ENCODE measurements at places on chromosomes 7 and 10. TPM values are rescaled to one million over a fixed set of nuclear protein-coding genes. Genes with fewer than 3 reads are reported as not detected.

The SRRM3 gene
- 2.3 TPM for total RNA-seq

The GPR26 gene
- not detected for total RNA-seq

DNA sequence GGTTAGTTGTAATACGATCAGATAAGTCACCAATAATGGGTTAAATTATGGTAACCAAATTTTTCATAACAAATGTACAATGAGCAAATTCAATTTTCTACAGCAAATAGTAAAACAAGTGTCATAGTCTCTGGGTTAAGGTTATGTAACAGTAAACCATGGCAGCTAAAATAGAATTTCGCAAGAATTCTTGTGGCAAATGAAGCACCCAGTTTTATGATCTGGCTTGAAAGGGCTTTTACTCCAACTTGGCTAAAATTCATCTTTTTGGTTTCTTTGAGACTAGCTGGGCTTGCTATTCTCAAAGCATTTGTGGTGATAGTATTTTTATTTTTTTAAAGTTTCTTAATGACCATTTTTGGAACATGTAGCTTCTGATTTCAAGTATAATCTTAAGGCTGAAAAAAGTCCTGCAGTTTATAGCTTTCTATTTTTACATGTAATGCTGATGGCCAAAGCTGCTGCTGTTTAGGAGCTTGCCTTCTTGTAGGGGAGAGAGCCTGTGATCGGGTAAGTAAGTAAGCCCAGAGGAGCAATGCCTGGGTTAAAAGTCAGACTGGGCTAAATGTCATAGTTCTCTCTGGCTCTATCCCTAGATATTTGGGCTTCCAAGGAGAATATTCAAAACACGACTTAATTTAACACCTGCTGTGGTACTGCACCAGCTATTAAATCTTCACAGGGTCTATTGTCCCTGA, 55.5 kb upstream of the SYPL1 start:
- no peak for DNase-seq

DNA sequence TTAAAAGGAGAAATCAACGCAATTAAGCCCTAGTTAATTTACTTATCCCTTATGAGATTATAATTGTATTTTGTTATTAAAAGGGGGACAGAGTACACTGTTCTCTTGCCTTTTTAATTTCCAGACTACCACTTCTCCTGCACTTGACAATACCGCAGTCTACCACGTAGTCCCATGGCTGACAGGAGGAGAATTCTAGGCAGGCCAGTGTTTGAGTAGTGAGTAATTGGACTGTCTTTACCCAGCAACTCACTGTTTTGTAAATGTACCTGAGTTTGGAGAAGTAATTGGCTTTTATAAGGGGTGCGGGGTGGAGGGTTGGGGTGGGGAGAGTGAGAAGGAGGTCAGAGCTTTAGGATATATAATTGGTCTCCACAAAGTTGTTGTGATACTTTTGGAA, 85.4 kb downstream of the CFTR start:
- DNase-seq, result no peak

The PLXDC2 gene
- 48.7 TPM for total RNA-seq

GRCh38 chr10:49408519-49409306, 12.8 kb upstream of the DRGX start:
- DNase-seq, result no peak

The ERVW-1 gene
- not detected for total RNA-seq

The SMO gene
- total RNA-seq, result 12.5 TPM

DNA sequence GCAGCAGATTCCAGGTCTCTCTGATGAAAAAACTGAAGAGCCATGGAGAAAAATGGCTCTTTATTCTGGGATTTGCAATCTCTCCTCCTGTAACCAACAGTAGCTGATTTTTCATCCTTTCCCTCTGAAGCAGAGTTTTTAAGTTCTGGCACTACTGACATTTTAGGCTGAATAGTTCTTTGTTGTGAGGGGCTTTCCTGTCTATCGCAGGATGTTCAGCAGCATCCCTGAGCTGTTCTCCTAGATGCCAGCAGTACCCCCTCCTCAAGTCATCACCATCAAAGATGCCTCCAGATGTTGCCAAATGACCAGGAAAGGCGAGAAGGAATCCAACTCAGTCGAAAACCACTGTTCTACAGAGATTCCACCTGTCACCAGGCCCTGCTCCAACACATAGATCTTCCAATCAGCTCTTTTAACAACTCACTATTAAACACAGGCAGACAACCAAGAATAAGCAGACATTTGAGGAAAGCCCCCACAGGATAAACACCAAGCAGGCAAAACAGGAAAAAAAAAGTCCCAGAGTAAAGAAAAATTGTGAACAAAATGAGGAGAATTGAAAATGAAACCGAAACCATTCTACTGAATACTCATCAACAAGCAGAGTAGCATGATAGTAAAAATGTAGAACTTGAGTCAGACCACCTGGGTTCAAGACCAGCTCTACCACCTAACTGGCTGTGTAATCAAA, 124.8 kb downstream of the MPP7 start:
- no peak for DNase-seq

The NXPH1 gene
- total RNA-seq, result not detected

DNA sequence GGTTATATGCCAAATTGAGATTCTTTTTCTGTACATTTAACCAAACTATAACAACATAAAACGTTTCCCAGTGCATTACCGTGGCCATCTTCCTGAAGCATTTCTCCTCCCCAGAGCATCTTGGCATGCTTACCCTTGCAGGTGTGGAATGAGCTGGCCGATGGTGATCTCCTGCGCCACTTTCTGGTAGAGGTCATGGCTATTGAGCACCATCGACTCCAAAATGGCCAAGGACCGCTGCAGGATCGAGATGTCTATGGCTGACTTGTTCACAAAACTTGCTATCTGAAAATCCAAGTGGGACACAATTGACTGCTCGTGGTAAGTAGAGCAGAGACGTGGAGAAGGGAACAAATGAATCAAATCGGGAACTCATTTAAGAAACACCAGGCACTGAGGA, 223.9 kb downstream of the ELMO1 start:
- no peak for DNase-seq

DNA sequence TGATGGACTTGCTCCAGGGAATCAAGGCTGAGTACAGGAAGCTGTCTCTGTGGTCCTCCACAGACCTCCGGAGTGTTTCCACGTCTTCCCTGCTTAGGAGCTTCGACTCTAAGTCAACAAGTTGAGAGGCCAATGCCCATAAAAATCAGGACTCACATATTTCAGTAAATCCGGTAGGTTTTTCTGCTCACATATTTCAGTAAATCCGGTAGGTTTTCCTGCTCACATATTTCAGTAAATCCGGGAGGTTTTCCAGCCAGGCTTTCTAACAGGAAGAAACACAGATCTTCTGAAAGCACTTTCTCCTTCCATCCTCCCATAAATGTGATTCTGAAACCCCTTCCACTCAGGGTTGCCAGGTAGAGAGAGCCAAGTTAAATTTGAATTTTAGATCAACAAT, 340.1 kb upstream of the SHH start:
- DNase-seq, result no peak

DNA sequence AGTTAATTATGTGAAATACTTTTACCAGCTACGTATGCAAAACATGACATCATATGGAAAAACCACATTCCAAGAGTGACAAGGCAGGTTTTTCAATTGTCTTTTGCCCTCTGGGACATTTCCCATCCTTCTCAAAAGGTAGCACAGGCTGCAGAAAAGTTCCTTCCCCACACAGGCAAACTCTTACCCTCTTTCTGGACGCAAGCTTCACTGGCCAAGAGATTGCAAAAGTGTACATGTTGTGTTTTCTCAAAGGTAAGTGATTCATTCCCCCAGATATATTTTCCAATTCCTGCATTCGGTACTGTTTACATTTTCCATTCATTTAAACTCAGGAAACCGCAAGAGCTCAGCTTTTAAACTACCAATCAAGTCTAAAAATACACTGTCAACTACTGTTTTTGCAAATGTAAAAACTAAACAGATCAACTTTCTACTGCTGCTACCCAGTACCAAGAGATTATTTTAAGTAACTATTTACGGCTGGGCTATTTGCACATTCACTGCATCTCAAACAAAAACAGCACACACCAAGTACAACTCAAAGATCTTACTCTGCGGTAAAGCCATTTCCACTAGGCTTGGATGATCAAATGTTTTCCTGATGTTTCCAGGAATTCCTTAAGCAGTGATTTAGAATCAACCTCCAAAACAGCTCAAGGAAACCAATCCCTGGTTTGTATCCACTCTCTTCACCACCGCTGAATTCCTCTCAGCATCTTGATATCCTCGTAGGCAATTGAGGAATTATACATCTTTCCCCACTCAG, 233.6 kb upstream of the CCDC6 start:
- DNase-seq, result no peak

- no peak for DNase-seq
These were observed 84.2 kb upstream of the DIP2C start for GRCh38 chr10:773562-774161.

GRCh38 chr7:14339861-14340260, 350.4 kb upstream of the ETV1 start:
- no peak for DNase-seq

- no peak for DNase-seq
These were observed 3.2 kb downstream of the GLI3 start for GRCh38 chr7:42233695-42234331.

The OPALIN gene
- not detected for total RNA-seq

DNA sequence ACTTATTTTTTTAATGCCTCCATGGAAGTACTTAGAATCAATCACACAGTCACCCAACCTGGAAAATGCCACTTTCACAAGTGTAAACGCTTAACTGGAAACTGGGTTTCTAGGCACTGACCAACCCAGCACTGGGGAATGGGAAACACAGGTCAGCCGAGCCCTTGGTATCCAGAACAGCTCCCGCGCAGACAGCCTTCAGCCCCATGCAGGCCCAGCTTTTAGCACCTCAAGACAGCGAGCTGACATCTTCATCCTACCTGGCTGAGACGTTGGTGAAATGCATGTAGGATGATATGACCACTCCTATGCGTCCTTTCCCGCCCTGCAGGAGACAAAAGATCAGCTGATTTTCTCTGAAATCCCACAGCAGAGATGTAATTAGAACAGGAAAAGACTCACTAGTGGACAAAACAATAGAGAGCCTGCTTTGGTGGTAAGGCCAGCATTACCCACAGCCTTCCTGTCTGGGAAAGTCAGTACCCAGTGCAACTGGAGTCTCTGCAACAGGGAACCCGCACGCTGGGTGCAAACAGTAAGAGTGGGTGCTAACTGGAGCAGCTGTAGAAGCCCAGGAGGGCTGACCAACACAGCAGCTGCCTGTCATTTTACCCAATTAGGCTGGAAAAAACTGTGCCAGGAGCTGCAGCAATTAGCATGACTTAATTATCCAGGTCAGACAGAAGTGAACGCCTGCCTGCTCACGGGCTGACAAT, 153.7 kb downstream of the TNS3 start:
- no peak for DNase-seq

The LIPM gene
- not detected for total RNA-seq

GRCh38 chr7:155190688-155191087, 107.0 kb upstream of the INSIG1 start:
- DNase-seq, result no peak

The EMX2 gene
- 46.1 TPM for total RNA-seq

GRCh38 chr7:139691253-139691781, 86.5 kb downstream of the HIPK2 start:
- DNase-seq, result no peak

The CCAR1 gene
- total RNA-seq, result 81.2 TPM

DNA sequence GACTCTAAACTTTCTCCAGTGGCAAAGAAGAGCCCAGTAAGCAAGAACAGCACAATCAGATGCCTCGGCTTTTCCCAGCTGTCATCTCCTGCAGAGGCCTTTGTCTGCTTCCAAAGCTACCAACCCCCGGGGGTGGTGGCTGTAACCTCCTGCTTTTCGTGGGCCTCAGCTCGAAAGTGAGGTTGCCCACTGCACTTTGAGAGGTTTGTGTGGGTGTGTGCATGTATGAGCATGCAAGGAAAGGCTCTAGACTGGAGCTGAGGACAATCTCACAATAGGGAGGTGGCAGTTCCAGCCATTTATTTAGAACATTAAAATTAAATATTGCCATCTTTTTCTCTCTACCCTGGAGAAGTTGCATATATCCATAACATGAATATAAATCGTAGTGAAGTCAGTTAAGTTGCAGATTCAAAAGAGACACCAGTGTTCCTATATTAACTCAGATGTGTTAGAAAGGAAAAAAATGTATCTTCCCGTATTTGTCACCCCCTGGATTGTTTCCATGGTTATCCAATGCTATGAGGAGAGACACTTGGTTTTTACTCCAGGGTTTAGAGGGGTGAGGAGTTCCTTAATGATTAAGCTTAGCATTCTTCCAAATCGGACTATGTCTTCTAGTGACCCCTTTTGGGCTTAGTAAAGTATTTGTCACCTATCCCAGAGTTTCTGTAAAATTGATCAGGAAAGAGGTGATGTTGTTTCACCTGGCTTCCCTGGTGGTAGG, 781.1 kb downstream of the INHBA start:
- DNase-seq, result no peak
